ENCODE measurements at places on chromosomes 12 and 14. TPM values are rescaled to one million over a fixed set of nuclear protein-coding genes. Genes with fewer than 3 reads are reported as not detected.

- no peak for DNase-seq
Measured at GRCh38 chr12:9049520-9050133, 60.3 kb downstream of the KLRG1 start.

The VASH1 gene
- 29.6 TPM for polyA plus RNA-seq

GRCh38 chr12:125089083-125089482, 23.8 kb downstream of the AACS start:
- DNase-seq = no peak

GRCh38 chr14:73365727-73366126, 92.6 kb downstream of the NUMB start:
- DNase-seq = no peak

Data from right renal cortex interstitium (tissue), 3 donors.